ENCODE measurements at places on chromosomes 2 and 18.
A peak's percentile ranks its signal among the peaks of the same experiment; 100 is the strongest.

DNA sequence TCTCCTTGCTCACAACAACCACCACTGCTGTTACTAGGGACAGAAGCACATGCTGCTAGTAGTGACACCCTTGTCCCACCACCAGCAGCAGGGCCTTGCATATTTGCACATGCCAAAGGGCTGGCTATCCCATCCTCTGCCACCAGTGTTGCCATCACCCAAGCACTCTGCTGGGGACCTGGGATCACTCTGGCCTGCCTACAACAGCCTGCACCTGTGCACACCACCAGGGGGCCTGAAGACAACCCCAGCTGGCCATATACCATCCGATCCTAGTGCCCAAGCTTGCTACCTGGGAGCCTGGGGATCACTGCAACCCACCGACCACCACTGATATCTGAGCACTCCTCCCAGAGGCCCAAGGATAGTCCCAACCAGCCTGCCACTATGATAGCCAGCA is 99.9 kb upstream of the FANCL start:
- DNase-seq: no peak

DNA sequence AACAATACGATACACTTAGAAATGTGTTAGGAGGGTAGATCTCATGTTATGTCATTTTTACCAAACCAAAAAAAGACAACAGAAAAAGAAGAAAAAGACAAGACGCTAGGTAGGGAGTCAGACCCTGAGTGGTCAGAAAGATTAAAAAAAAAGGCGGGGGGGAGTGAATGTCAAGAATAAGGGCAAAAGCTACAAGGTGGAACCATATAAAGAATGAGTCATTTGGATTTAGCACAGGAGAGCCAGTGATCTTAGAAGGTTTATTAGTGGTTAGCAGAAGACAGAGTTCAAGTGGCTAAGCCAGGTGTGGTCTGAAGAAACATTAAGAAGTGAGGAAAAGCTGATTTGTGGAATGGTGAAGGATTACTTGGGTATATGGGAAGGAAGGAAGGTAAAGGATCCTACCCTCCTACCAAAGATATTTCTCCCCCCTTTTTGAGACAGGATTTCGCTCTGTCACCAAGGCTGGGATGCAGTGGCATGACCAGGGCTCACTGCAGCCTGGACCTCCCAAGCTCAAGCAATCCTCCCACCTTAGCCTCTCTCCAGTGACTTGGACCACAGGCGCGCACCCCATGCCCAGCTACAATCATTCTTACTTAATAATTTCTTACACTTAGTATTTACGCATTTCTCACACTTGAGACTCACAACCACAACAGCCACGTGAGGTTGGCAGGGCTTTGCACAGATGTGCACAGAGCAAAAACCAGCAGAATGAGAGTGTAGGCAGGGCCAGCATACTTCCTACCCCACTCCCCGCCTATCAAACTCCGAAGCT is 2.6 kb downstream of the DSC2 start:
- no peak for DNase-seq

GRCh38 chr2:55133467-55134315 is 83.4 kb upstream of the RTN4 start:
- peak; percentile 47 for DNase-seq

- no peak for DNase-seq
These were observed 120.2 kb downstream of the PTGR3 start for GRCh38 chr18:75088622-75089211.

- DNase-seq: no peak
These were observed 119.0 kb downstream of the GULP1 start for GRCh38 chr2:188410504-188411235.

DNA sequence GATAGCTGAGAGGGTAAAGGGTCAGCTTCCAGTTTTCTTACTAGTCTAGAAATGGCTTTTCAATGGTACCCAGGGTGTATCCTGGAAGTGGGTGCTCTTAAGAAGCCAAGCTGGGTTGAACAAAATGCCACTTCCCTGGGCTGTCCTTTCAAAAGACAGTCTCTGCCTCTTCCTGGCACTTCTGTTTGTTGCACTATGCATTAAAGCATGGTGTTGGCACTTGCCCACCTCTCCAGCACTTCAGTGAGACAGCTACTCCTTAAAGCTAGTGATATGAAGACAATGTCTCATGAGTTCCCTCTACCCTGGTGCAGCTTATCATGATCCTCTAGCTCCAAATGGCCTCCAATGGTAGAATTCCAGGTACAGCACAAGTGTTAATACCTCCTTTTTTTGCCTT is 74.3 kb upstream of the IGFBP5 start:
- DNase-seq: no peak

DNA sequence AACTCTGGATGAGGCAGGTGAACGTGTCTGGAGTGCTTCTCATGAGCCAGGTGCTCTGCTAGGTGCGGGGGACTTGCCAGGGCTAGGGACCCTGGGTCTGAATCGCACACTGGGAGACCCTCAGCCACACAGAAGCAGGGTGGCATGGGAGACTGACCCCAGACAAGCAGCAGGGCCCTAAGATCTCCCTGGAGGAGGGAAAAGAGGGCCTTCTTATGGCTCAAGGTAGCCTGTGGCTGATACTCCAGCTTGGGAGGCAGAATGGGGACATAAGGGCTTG is 12.8 kb upstream of the CIB4 start:
- no peak for DNase-seq

- no peak for DNase-seq
These were observed 22.0 kb downstream of the PDCL3 start for GRCh38 chr2:100584816-100585215.

GRCh38 chr2:185208261-185208660 is 530.3 kb upstream of the FSIP2 start:
- DNase-seq: peak; percentile 3

- no peak for DNase-seq
These were observed 18.9 kb upstream of the ITGA4 start for GRCh38 chr2:181438261-181438660.

DNA sequence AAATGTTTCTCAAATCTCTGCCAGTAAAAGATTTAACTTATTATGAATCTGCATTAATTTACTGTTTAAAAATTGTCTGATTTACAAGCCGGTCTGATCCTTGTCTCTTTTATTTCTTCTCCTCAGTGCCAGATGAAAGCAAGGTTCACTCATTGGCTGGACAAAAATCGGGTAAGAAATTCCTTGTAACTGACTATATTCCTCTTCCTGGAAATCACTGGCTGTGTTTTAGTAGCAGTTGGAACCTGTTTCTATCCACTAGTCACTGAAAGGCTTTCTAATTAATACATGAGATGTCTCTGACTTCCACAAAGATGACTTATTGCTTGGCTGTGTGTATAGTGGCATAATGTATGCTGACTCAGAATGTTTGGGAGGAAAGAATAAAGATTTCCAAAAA is 436.6 kb upstream of the NRP2 start:
- DNase-seq: no peak

- DNase-seq: no peak
These were observed 212.3 kb downstream of the BCL2 start for GRCh38 chr18:63107171-63107845.

- DNase-seq: no peak
These were observed 120.3 kb upstream of the CAPN13 start for GRCh38 chr2:30927465-30928075.

- DNase-seq: peak; percentile 46
These were observed 68.4 kb downstream of the POLR1A start for GRCh38 chr2:86037141-86037794.

DNA sequence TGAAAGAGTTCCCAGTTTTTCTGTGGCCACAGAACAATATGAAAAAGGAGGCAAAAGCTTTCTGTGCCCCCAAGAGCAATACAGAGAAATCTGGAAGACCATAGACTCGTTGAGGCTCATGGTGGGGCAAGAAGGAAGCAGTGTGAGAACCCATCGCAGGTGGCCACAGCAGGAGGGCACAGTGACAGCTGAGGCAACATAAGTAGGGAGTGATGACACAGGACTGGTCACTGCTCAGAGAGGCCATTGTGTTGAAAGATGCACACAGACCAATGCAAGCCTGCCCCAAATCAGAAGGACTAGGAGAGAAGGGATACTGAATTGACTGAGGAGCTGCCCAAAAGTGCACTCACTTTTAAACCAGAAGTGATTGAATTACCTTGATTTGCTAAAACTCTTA is 483.6 kb downstream of the EPHA4 start:
- no peak for DNase-seq

DNA sequence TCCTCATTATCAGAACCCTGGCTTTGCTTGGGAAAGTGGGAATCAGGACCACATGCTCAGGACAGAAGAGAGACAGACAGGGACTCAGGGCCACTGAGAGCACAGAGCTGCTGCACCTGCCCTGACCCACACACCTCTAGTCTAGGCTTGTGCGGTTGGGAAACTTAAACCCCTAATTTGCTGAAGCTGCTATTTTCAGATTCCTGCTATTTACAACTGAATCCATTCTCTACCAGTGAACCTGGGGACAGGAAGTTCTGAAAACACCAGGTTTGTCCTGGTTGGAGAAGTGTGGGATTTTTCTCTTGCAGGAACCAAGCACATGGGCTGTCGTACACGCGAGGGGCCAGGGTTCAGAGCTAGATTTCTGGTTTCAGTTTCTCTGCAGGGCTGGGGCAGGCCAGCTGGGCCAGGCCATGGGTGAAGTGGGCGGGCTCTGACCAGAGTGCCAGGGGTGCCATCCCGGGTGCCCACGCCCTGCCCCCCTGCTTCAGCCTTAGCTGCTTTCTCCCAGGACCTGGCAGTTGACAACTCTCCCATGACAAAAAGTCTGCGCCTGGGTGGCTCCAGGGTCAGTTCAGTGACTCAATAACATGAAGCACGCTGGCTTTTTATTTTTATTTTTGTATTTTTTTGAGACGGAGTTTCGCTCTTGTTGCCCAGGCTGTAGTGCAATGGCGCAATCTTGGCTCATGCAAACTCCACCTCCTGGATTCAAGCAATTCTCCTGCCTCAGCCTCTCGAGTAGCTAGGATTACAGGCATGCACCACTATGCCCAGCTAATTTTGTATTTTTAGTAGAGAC is 51.3 kb upstream of the SLC1A4 start:
- no peak for DNase-seq

- no peak for DNase-seq
These were observed 83.9 kb upstream of the EML6 start for GRCh38 chr2:54639609-54640008.

DNA sequence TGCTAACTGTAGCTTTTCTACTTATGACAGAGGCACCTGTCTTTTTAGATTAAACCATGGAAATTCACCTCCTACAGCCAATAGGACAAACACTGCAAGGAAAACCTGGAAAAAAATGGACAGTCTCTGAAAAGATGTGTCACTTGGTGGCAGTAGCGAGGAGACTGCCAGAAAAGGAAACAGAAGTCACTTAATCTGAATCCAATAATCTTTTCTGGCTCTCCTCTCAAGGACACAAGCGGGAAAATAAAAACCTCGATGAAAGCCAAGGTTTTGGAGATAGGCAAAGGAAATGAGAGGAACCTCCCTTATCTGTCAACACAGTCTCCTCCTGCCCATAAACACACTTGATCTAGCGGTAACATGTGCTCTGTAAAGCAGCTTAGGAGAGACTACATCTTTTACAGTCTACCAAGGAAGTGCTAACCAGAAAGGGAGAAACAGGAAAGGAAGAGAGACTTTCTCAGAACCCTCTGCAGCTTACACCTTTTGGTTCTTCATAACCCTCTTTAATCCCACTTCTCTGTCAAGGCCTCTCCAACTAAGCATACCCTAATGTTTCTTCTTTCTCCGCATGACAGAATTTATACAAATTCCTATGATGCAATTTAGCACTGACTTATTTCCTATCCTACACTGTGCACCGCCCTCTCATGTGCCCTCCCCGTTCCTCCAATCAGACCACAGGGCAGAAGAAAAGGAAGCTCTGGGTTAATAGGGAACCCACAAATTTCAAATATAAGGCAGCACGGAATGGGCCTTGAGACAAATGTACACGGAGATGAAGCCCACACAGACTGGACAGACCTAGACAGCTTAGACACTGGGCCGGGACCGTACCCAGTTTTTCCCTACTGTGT is 52.8 kb downstream of the CLASP1 start:
- DNase-seq: peak; percentile 40

- no peak for DNase-seq
These were observed 674.1 kb downstream of the SUCLG1 start for GRCh38 chr2:83784947-83785346.

DNA sequence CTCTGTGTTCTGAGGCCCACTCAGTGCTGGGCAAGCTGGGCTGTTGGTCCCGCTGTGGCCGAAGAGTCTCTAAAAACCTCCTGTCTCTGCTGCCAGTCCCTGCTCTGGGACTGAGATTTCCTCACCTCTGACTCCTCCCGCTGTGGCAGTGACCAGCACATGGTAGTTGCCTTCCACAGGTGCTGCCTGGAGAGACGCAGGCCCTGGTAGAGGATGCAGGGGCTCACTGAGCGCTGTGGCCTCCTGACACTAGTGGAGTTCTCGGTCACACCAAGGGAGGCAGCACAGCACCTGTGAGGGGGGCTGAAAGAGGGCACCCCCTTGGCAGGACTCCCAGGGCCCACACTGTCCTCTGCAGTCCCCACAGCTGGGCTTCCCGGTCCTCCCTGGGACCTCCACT is 3.8 kb upstream of the ASB1 start:
- no peak for DNase-seq

- DNase-seq: no peak
These were observed 14.6 kb upstream of the SLC9A2 start for GRCh38 chr2:102604769-102605168.

DNA sequence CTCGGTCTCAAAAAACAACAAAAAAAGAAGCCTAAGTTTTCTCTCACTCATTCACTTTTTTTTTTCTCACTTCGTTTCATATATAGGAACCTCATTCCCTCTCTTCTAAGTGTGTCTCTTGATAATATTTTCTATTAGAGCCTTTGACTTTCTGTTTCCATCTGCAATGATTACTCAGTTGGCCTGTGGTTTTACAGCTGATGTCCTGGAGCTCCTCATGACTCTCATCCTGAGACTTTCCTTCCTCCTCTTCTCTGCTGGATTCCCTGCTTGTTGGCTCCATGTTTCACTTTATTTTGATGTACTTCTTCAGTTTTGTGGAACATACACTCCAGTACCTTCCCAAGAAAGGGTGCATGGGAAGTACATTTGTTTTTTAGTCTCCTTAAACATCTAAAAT is 154.2 kb upstream of the GATA6 start:
- no peak for DNase-seq

- DNase-seq: no peak
These were observed 120.9 kb upstream of the ST6GAL2 start for GRCh38 chr2:107006836-107007235.

DNA sequence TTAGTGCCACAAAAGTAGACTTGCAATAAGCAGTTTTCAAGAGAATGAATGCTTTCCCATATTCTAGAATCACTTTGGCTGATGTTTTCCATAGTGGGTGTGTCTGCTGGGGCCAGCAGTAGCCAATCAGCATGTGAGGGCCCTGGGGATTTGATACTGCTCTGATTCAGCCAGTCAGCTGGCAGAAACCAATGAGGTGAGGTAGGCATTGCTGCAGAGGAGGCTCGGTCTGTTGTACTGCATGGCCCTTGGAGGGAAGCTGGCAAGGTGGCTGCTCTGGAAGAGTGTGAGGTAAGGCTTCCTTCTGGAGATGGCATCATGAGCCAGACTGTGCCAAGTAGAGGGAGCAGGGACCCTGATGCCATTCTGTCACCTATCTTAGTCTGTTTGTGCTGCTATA is 22.7 kb downstream of the TMEM87B start:
- DNase-seq: no peak

All from right lung (tissue), 10 donors.